ENCODE measurements at places on chromosomes 3 and 15.

DNA sequence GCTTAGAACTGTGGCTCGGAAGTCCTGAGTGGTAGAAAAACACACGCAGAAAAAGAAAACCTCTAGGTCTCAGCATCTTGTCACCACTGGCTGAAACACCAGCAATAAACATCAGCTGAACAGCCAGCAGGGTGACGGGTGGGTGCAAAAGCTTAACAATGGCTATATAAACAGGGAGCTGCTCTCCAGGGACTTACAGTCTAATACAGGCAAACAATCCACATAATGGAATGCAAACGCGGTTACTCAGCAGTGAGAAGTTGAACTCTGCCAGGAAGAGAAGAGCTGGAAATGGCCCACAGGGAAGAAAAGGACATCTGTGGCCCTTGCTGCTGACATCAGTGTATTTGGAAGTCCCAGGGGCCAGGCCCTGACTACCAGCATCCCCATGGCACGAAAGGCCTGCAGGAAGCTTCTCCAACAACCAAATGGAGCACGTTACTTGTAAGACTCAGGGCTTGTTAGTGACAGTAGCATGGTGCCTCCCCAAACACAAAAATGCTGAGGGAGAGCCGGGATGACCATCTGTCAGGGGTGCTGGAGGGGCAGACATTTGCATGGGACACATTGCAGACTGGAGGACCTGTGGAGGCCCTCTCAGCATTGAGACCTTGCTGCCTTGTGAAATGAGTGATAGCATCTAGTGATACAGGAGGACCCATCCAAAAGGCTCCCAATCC is 3.0 kb downstream of the HEG1 start:
- no peak for DNase-seq

DNA sequence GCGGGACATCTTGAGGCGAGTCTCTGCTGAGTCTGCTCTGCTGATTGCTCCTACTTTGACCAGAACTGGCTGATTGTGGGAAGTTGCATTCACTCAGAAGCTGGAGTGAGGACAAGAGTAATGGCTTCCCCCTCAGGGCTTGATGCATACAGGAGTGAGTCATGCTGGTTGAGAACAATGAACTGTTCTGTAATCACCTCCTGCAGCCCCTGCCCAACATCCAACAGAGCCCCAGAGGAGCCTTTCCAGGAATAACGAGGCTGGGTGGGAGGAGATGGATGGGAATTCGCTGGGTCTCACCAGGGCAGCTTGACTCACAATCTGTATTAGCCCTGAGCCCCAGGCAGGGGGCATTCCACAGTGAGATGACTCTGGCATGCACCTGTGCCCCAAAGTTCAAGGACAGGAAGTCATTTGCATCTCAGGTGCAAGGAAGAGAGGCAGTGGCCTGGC is 85.0 kb downstream of the RAB11A start:
- DNase-seq: no peak

- no peak for DNase-seq
These were observed 1055.7 kb upstream of the EPHA6 start for GRCh38 chr3:95758707-95759106.

DNA sequence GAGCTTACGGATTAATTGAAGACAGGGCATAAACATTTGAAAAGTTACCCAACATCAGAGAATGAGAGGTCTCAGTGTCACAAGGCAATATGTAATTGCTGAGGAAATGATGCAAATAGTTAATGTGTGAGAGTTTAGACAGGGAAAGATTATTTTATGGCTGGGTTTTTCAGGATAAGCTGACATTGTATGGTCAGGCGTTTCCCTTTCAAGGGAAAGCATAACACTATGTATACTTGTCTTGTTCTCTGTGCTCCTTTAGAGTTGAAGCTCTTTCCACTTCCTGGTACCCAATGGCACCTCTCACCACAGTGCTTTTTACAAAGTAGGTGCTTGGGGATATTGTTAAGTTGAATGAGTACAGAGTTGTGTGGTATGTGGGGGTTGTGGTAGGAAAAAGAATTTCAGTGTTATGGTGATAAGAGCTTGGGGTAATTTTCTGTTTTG is 19.9 kb downstream of the IQGAP1 start:
- no peak for DNase-seq

GRCh38 chr3:172461530-172462138 is 13.4 kb upstream of the GHSR start:
- no peak for DNase-seq

- peak; percentile 68 for DNase-seq
These were observed 29.2 kb downstream of the AP3B2 start for GRCh38 chr15:82680200-82681102.

DNA sequence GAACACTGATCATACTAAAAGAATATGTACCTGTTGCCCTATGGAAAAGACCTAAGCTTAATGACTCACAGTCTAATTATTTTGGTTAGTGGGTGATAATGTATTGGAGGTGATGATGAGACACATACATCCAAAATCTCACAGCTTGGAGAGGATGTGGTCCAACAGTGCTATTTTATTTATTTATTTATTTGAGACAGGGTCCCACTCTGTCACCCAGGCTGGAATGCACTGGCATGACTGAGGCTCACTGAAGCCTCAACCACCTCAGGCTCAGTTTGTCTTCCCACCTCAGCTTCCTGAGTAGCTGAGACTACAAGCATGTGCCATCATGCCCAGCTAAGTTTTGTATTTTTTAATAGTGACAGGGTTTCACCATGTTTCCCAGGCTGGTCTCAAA is 35.0 kb downstream of the LPP start:
- no peak for DNase-seq

DNA sequence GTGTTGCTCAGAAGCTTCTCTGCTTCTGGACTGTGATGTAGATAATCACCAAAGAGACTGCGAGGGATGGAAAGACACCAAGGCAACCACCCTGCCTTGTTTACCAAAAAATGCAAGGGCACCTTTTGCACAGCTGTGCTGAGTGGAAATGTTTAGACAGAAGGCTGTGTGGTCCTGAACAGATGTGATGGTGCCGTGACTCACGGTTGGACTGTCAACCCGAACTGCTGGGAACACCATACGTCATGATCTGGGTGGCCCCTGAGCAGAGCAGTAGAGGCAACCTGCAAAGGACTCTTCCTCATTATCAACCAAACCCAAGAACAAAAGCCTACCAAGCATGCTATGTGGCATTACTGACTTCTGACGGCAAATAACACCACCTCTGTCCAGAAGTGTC is 61.3 kb upstream of the LPP start:
- DNase-seq: no peak

GRCh38 chr3:183844606-183845005 is 19.2 kb upstream of the MAP6D1 start:
- DNase-seq: no peak

DNA sequence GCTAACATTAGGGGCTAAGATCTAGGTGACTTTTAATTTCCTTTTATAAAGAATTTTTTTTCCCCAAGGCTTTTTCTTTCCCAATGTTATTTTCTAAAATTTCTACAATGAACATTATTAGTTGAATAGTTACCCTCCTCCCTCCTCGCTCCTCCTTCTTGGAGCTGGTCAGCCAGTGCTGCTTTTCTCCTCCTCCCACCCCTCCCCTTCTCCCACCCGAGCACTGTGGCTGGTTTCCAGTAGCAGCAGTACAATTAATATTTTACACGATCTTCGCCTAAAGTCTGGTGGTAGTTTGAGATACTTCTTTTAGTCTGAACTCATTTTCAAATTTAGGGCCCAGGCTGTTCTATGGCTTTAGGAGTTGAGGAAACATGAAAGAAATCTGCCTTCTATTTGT is 41.6 kb downstream of the EEFSEC start:
- DNase-seq: no peak

DNA sequence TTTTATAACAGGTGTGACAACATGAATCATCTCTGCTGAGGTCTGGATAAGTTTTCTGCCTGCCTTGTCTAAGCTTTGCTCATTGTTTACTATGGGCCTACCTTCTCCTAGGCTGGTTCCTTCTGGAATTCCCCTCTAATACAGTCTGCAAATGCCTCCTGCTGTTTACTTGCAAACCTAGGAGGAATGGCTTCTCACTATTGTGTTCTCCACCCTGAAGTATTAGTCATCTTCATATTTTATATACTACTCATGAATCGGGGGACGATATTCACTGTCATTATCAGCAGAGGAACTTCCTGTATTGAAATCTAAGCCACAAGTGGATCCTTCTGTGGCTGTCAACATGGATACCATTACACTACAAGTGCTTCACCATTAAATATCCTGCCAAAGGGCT is 154.8 kb downstream of the PLCL2 start:
- no peak for DNase-seq

DNA sequence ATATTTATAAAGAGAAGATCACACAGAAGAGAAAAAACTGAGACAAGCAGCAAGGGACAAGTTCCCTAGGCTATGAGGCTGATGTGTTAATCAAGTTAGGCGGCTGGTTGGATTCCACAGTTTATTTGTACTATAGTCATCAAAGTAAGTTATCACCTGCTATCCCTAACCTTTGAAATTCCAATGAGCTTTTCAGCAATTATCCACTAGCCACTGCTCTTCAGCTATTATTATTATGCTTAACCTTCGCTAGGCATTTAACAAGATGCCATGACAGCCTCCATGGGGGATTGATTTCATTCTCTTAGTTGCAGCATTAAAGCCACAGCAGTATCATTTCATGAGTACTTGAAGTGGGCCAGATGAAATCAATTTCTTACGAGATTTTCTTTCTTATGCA is 699.5 kb upstream of the NAALADL2 start:
- DNase-seq: no peak

DNA sequence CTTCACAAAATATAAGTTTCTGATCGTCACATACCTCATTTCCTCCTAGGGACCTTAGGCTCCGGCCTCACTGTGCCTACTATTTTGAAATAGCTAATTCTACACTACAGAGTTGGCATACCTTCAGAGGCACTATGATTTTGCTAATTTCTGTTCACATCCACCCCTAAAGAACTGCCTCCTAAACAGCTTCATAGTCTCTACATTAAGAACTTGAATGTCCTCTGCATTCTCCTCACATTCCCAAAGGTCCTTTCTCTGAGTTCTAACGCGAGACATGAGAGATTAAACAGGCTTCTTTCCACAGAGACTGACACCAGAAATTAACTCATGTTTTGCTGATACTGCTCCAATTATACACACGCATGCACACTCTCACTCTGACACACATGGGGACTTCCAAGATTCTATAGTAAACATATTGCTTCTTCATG is 75.5 kb downstream of the DLG1 start:
- no peak for DNase-seq

DNA sequence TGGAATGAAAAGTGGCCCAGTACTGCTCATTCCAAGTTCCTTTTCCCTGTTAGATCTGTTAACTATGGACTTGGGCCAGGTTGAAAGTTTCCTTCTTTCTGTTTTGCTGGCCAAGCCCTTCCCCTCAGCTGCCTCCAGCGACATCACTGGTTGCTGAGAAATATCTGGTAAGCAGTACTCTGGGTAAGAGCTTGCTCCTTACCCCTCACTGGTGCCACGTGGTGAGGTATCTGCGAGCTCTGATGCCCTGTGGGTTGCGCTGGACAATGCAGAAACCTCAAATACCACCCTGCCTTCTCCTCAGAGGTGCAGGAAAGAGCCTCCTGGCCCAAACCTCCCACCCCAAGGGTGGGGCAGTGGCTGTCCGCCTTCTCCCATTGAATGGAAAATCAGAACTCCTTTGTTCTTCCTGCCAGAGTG is 42.9 kb upstream of the APH1B start:
- no peak for DNase-seq

- DNase-seq: no peak
These were observed 31.1 kb upstream of the IQCF2 start for GRCh38 chr3:51830345-51830744.

DNA sequence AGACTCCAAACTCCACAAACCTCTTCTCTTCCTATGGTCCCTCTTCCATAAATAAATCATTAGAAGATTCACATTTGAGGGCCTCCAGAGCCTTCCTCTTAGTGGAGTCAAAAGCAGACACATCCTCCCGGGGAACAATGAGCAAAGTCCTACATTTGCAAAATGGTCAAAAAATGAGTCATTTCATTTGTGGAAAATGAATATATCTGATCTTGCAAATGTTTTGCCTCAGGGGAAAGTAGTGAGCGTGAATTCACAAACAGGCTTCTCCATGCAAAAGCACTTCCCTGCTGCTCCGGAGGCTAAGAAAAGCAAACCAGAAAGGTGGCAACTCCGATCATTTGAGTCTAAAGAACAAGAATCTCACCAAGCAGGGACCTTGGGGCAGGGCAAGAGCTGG is 86.7 kb upstream of the IQSEC1 start:
- DNase-seq: no peak

- no peak for DNase-seq
These were observed 17.8 kb upstream of the THUMPD3 start for GRCh38 chr3:9345041-9345440.

DNA sequence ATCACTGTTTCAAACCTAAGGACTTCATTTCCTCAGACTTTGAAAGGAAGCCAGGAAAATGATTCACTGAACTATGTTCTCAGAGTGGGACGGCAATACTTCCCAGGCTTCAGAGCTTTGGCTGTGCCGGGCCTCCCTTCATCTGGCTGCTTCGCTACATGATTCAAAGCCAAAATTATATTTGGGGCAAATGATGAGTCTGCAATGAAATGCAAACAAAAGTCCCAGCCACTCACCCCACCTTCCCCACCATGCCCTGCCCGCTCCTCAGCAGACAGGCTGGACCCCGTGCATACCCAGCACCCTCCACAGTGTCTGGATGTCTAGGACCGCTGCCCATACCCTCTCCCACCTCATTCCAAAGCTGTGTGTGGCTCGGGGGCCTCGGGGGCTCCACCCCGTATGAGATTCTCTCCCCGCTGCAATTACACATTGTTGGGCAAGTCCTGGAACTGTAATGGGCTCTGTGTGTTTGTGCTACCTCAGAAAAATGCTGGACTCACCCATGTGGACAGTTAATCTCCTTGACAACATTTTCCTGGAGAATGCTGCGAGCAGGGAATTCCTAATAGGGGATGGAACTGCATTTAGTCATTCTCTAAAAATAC is 32.2 kb downstream of the ATP10A start:
- no peak for DNase-seq

DNA sequence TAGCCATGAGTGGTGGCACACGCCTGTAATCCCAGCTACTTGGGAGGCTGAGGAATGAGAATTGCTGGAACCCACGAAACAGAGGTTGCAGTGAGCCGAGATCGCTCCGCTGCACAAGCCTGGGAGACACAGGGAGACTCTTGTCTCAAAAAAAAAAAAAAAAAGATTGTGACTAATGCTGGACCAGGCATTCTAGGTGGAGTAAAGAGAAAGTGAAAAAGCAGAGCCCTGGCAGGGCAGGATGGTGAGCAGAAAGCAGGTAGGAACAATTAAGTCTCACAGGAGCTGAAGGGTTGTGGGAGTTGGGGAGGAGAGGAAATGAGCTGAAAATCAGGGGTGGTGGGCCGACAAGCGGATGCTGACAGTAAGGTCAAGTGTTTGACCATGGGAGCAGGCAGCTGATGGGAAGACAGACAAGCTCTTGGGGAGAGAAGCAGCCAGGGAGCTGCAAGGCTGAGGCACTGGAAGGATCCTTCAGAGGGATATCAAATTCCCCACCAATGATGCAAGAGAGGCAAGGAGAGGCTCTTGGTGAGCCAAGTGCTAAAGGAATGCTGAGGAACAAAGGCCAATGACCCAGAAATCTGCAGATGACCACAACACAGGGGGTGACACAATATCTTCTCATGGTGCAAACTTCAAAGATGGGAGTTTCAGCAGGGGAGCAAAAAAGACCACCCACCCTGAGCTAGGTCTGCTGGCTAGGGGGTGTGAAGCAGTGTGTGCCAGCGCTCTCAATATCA is 251.1 kb downstream of the ULK4 start:
- no peak for DNase-seq

- no peak for DNase-seq
These were observed 97.6 kb upstream of the VGLL3 start for GRCh38 chr3:87088430-87088992.
